ENCODE measurements at places on chromosomes 4 and X.

- H3K27ac ChIP-seq: no peak overlapping the region
- peaks cover 17% of the 10 kb centered on the region for H3K4me1 ChIP-seq
- no peak for DNase-seq
- no peaks in the 10 kb centered on the region for H3K27me3 ChIP-seq
- H3K4me3 ChIP-seq: no peak overlapping the region
These were observed 32.0 kb downstream of the ATXN3L start for GRCh38 chrX:13287816-13288215.

- H3K27ac ChIP-seq: no peak overlapping the region
- no peaks in the 10 kb centered on the region for H3K36me3 ChIP-seq
These were observed 2.4 kb downstream of the RHOH start for GRCh38 chr4:40199179-40199670.

- H3K27ac ChIP-seq: no peak overlapping the region
- no peak for DNase-seq
- no peaks in the 10 kb centered on the region for H3K4me1 ChIP-seq
- H3K27me3 ChIP-seq: no peaks in the 10 kb centered on the region
These were observed 25.3 kb downstream of the STIM2 start for GRCh38 chr4:26885912-26886274.

DNA sequence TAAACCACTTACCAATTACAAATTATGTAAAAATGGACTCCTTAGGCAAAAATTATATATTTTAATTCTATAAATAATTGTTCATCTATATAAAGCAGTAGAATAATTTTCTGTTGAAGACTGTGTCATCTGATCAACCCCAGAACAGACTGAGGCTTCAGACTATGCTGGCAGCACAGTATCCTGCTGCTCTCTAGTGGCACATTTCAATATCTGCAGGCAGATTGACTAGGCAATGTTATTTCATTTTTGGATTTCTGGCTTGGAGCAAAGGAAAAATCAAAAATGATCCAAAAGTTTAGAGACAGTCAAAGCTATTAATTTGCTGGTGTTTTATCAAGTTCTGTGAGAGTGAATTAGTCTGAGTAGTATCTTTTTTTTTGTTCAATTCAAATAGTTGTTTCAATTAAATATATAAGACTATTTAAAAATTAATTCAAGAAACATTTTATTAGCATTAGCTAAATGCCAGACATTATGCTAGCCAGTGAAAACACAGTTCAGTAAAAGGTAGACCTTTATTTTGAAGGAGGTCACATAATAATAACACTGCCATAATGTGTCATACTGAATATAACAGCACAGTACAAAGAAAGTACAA, 21.3 kb upstream of the SULT1E1 start:
- H3K4me1 ChIP-seq: no peaks in the 10 kb centered on the region
- no peak for DNase-seq
- no peak overlapping the region for H3K27ac ChIP-seq
- no peaks in the 10 kb centered on the region for H3K27me3 ChIP-seq

DNA sequence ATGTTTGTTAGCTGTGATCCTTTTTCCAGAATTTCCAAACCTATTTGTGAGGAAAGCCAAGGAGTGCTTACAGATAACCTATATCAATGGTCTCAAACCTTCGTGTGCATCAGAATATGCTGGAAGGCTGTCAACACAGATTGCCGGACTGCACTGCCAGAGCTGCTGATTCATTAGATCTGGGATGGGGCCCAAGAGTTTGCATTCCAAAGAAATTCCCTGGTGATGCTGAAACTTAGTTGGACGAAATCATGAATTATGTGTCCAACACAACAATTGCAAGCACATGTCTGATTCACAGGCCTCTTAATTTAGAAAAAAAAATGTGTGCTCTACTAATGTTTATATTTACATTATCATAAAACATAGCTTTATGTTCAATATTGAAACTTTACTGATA, 544.0 kb upstream of the AMOT start:
- no peak overlapping the region for H3K27ac ChIP-seq
- no peaks in the 10 kb centered on the region for H3K4me1 ChIP-seq
- no peaks in the 10 kb centered on the region for H3K36me3 ChIP-seq
- H3K4me3 ChIP-seq: no peak overlapping the region
- H3K27me3 ChIP-seq: no peaks in the 10 kb centered on the region
- DNase-seq: no peak

DNA sequence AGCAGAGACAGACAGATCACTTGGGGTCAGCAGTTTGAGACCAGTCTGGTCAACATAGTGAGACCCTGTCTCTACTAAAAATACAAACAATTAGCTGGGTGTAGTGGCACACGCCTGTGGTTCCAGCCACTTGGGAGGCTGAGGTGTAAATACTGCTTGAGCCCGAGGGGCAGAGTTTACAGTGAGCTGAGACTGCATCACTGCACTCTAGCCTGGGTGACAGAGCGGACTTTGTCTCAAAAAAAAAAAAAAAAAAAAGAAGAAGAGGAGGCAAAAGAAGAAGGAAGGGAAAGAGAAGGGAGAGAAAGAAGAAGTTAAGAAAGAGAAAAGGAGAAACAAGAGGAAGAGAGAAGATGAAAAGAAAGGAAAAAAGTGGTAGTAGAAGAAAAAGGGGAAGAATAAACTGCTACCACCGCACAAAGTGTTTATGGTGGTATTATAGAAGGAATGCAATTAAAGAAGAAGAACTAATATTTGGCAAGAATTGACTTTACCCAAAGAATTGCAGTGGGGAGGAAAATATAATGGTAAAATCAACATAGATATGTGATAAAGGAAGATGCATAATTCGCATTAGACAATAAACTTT, 19.6 kb upstream of the NSUN7 start:
- H3K36me3 ChIP-seq: no peaks in the 10 kb centered on the region
- DNase-seq: no peak
- H3K27ac ChIP-seq: no peak overlapping the region
- no peaks in the 10 kb centered on the region for H3K4me1 ChIP-seq
- no peak overlapping the region for H3K4me3 ChIP-seq
- H3K27me3 ChIP-seq: no peaks in the 10 kb centered on the region

- H3K4me3 ChIP-seq: no peak overlapping the region
- no peaks in the 10 kb centered on the region for H3K4me1 ChIP-seq
- H3K27ac ChIP-seq: no peak overlapping the region
These were observed 163.1 kb upstream of the PLAC1 start for GRCh38 chrX:134821370-134821769.

DNA sequence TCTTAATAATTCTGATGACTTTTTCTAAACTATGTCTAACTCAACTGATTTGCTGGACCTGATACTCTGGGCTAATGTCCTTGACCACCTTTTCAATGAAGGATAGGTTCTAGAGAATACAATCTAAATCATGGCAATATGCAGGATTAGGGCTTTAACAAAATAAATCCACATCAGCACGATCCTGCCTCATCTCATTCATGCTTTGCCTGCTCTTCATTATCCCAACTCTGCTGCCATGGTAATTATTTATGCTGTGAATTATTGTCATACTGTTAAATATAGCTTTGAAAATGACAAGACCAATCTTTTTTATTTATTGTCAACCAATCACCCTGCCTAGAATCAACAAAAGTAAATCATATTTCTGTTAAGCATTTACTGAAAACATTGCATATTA, 2176.7 kb upstream of the AGA start:
- no peak overlapping the region for H3K4me3 ChIP-seq
- no peaks in the 10 kb centered on the region for H3K4me1 ChIP-seq
- DNase-seq: no peak
- H3K27me3 ChIP-seq: no peaks in the 10 kb centered on the region
- no peaks in the 10 kb centered on the region for H3K36me3 ChIP-seq
- H3K27ac ChIP-seq: no peak overlapping the region

DNA sequence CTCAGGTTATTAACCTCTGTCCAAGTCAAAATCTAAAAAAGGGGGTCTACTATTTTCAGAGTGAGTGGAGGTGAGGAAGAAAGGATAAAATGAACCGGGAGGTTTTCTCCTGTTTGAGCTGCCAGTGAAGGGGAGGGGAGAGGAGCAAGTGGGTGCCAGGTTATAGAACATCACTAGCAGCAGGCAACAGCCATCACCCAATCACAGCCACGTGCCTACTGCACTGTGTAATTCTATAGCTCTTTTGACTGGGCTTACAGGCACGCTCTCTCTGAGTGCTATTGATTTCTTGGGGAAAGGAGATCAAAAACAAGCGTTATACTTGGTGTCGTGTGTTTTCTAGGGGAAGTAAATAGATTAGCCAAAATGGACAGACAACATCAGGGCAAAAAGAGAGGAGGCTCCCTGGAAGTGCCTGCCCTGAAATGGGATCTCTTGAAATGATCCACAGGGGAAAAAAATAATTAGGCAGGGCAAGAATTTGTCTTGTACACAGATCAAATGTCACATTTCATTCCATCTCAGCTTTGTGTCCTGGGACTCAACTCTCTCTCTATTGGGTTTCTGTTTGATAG, 300.5 kb upstream of the LCORL start:
- no peak for DNase-seq
- H3K27me3 ChIP-seq: no peaks in the 10 kb centered on the region
- no peaks in the 10 kb centered on the region for H3K4me1 ChIP-seq
- H3K4me3 ChIP-seq: no peak overlapping the region

DNA sequence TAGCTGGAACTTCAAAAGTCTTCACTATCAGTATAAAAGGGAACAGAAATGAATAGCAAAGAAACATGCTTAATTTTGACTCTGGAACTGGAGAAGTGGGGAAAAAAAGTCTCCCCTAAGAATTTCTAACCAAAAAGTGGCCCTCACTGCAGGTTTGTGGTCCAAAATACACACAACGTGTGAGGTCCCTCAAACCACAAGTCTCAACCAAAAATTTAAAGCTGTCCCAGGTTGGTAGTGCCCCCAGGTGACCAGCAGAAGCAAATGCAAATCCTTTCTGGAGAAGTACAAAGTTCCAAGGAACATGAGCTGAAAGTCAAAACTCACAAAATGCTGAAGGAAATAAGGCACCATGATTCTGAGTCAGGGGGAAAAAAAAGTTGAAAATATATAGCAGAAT, 23.6 kb upstream of the VAMP7 start:
- H3K27me3 ChIP-seq: no peaks in the 10 kb centered on the region
- no peak for DNase-seq
- H3K4me3 ChIP-seq: no peak overlapping the region
- no peaks in the 10 kb centered on the region for H3K4me1 ChIP-seq

GRCh38 chr4:174096999-174097398, 186.5 kb downstream of the FBXO8 start:
- no peak for DNase-seq
- H3K4me3 ChIP-seq: no peak overlapping the region
- no peaks in the 10 kb centered on the region for H3K4me1 ChIP-seq
- no peaks in the 10 kb centered on the region for H3K36me3 ChIP-seq

DNA sequence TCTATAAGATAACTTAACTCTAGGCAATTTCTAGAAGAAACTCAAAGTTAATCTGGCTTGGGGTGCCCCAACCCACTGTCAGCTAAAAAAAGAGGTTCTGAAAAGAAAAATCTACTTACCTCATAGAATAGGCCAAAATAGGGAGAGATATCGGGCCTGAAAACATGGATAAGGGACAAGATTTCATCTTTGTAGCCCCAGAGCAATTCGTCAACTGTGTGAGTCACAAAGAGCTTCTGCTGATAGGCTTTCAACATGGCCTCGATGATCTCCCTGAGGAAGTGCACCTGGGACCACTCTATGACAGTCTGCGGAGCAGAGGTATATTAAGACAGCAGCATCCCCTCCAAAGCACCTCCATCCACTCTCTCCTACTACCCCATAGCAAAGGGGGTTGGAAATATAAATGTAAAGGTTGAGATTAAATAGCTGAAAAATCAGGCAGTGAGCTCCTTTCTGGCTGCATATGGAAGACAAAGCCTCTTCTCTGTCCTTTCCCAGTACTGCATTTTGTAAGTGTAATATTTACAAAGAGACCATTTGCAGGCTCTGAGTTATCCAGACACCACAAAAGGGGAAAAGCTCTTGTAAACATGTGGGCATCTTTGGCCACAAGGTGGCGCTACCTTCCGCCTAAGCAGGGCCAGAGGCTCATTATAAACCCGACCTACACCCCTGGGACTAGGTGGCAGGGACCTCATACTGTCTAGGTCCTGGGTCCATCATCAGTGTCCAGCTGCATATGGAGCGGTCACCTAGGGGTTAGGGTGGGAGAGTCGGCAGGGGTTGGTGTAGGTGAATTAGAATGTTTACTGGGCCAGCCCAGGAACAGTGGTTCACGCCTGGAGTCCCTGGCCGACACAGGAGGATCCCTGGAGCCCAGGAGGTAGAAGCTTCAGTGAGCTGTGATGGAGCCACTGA, 31.5 kb upstream of the NUP54 start:
- H3K27me3 ChIP-seq: no peaks in the 10 kb centered on the region
- peak; percentile 36 for DNase-seq
- peaks cover 2% of the 10 kb centered on the region for H3K36me3 ChIP-seq
- H3K4me3 ChIP-seq: no peak overlapping the region

DNA sequence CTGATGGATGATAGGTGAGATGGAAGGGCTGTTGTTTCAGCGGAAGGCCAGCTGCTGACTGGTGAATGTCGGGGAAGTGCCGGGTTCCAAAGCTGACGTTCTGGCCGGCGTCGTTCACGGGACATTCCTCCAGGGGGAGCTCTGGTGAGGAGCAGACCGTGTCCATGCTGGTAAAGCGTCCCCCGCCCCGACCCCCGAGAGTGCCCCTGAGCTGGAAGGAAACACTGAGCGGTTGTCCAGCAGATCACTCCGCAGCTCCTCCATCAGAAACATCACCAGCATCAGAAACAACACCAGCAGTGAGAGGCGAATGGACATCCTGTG, 18.6 kb upstream of the ADRA2C start:
- no peak for DNase-seq
- H3K36me3 ChIP-seq: no peaks in the 10 kb centered on the region
- H3K4me3 ChIP-seq: no peak overlapping the region
- H3K27ac ChIP-seq: no peak overlapping the region
- H3K4me1 ChIP-seq: no peaks in the 10 kb centered on the region
- H3K27me3 ChIP-seq: peaks cover 3% of the 10 kb centered on the region

DNA sequence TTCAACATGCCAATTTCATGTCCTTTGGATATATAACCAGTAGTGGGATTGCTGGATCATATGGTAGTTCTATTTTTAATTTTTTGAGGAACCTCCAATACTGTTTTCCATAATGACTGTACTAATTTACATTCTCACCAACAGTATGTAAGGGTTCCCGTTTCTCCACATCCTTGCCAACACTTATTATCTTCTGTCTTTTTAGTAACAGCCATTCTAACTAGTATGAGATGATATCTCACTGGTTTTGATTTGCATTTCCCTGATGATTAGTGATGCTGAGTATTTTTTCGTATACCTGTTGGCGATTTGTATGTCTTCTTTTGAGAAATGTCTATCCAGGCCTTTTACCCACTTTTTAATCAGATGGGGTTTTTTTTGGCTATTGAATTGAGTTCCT, 133.5 kb upstream of the MED14 start:
- no peaks in the 10 kb centered on the region for H3K36me3 ChIP-seq
- H3K4me3 ChIP-seq: no peak overlapping the region
- H3K4me1 ChIP-seq: peaks cover 12% of the 10 kb centered on the region
- DNase-seq: no peak
- H3K27me3 ChIP-seq: no peaks in the 10 kb centered on the region
- H3K27ac ChIP-seq: no peak overlapping the region

DNA sequence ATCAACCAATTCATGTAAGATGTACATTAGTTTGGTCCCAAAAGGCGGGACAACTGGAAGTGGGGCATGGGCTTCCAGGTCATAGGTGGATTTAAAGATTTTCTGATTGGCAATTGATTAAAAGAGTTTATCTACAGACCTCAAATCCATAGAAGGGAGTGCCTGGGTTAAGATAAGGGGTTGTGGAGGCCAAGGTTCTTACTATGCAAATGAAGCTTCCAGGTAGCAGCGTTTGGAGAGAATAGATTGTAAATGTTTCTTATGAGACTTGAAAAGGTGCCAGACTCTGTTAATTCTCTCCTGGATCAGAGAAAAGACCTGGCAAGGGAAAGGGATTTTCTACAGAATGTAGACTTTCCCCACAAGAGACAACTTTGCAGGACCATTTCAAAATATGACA, 2.4 kb downstream of the MGST2 start:
- H3K36me3 ChIP-seq: no peaks in the 10 kb centered on the region
- no peak overlapping the region for H3K4me3 ChIP-seq
- H3K27ac ChIP-seq: no peak overlapping the region
- H3K27me3 ChIP-seq: no peaks in the 10 kb centered on the region

Measured in keratinocyte (primary cell).